ENCODE measurements at places on chromosomes 12 and 14.

- peak; percentile 44 for DNase-seq
These were observed 53.9 kb upstream of the DCD start for GRCh38 chr12:54701940-54702592.

DNA sequence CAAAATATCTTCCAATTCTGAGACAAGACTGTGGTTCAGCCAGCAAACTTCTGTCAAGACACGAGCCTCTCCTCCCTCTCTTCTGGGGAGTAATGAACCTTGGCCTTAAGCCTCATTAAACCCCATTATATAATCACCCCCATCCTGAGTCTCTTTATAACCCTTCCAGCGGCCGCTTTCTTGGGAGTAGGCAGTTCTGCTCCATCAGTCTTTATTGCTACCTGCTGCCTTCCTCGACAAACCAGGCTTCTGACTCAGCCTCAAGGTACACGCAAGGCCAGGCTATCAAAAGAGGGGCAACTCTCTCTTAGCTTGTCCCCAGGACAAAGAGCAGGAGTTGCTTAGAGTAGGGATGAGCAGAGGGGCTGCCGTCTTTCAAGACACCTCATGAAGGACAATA is 300.8 kb upstream of the NOS1 start:
- no peak for DNase-seq

DNA sequence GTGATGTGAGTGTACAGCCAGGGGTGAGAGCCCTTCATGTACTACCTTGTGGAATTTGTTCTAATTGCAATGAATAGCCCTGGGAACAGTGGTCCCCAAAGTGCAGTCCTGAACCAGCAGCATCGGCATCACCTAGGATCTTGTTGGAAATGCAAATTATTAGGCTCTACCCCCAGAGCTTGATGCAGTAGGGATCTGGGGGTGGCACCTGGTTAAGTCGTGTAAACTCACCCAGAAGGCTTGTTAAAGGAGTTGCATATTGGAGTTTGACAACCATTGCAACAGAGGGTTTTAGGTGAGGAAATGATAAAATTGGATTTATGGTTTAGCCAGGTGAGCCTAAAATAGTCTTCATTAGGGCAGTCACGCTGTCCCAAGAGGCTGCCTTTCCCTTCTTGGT is 73.2 kb downstream of the PLEKHG3 start:
- DNase-seq, result no peak

DNA sequence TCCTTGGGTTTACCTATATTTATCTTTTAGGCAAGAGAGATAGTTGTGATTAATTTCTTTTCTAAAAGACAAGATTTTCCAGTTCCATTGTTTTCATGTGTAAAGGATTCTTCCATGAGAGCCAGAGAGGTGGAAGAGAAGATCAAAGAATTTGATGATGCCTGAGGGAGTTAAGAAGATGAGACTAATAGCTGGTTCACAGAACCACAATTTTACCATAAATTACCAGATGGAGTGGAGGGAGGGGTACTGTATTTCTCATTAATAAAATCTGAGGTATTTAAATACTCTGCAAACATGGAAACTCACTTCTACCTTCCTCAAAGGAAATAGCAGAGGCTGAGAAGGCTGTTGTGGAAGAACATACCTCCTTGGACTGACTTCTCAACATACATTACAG is 34.6 kb downstream of the ALKBH1 start:
- DNase-seq, result no peak

DNA sequence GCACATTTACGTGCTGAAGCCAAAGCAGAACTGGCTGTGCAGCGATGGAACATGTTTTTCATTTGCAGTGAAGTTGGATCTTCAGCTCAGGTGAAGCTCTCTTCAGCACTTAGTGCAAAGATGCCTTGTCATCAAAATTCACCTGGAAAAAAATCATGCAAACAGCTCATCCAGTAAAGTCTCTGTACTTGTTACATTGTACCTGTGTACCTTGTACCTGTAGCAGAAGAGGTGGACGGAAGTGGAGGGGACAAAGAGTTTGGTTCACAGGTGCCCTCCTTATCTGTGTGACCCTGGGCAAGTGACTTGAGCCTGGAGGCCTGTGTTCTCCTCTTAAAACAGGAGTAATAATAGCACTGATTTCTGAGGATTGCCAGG is 54.0 kb downstream of the ADGRD1 start:
- no peak for DNase-seq

GRCh38 chr12:2555487-2556082 is 239.2 kb upstream of the FKBP4 start:
- no peak for DNase-seq

DNA sequence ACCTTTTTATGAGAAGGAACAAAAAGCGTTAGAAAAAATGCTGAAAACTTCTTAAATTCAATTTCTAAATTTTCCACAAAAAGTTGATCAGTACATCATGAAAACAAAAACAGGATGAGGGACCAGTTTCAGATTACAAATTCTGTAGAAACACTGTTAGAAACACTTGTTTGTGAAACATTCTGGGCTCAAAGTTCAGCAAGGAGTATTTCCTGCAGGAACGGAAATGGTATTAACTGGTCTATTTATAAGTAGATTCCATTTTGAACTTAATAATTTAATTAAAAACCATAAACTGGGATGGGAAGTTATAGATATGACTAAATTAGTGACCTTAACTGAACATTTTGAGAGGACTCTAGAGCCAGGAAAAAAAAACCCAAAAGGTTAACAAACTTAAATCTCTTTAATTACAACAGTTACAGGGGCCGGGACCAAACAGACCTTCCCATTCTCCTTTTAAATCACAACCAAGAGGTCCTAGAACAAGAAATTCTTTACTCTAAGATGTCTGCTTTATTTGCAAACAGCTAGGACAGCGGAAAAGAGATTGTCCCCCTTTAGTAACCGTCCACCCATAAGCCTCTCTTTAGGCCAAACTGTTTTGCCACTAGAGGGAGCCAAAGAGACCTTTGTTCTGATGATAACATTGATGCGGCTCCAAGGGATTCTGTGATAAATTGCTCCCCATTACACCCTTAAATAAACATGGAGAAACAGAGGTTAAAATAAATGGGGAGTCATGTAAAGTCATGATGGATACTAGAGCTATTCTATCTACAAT is 69.0 kb upstream of the RERGL start:
- DNase-seq, result peak; percentile 33

GRCh38 chr12:27064397-27065342 is 17.7 kb downstream of the C12orf71 start:
- no peak for DNase-seq

DNA sequence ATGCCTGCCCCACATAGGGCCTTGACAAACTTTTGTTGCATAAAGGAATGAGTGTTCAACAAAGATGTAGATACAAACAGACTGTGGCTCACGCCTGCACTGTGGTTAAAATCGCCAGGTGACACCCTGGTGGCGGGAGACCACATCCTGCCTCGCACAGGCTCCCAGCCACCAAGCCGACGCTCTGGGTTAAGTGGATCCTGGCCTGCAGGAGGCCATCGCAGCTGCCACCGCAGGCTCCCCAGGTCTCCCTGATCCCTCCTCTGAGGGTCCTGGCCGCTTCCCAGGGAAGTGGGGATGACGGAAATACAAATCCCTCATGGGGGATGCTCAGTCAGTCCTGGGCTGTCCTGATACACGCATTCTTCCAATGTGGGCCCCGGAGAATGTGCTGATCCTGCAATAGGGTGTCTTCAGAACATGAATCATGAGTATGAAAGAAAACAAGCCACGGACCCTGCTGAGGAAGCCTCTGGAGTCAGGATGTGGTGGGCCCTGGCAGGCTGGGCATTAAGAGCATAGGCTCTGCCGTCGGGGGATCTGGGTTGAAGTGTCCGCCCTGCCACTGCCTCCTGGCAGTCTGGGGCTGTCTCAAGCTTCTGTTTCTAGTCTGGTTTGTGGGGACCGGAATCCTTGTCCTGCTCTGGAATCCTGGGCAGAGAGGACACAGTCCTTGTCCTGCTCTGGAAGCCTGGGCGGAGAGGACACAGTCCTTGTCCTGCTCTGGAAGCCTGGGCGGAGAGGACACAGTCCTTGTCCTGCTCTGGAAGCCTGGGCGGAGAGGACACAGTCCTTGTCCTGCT is 53.5 kb upstream of the BEGAIN start:
- no peak for DNase-seq

DNA sequence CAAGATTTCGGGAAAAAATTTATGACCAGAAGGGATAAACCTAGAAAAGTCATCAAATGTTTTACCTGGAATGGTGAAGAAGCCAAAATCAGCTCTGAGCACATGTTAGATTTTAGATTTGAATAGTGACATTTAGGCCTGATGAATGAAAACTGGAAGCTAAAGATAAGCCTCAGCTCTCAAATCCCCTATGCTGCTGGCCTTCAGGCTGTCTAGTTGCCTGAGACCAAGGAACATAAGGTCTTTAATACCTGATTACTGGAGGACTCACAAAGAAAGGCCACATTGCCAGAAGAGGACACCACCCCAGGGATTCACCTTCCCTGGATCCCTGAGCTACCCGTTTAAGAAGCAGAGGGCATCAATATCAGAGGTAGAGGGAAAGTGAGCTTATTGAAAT is 56.6 kb downstream of the BCL2L14 start:
- no peak for DNase-seq

GRCh38 chr12:74483057-74483456 is 54.6 kb upstream of the ATXN7L3B start:
- no peak for DNase-seq

GRCh38 chr12:102426599-102427542 is 53.5 kb downstream of the IGF1 start:
- DNase-seq, result peak; percentile 59

DNA sequence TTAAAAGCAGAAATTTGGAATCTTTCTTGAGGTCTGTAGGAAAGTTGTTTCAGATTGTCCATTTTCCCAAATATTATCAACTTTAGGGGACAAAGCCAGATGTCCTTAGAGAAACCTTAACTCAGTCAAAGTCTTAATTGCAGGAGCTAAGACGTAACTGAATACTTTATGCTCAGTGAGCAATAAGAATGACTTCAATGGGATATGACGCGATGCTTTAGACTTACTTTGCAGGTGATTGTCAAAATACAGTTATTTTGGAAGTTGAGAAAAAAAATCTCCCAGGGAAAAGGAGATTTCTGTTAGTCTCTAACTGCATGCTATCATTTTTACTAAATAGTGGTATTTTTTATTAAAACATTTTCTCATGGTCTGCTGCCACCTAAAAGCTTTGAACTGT is 750.9 kb upstream of the STXBP6 start:
- no peak for DNase-seq

DNA sequence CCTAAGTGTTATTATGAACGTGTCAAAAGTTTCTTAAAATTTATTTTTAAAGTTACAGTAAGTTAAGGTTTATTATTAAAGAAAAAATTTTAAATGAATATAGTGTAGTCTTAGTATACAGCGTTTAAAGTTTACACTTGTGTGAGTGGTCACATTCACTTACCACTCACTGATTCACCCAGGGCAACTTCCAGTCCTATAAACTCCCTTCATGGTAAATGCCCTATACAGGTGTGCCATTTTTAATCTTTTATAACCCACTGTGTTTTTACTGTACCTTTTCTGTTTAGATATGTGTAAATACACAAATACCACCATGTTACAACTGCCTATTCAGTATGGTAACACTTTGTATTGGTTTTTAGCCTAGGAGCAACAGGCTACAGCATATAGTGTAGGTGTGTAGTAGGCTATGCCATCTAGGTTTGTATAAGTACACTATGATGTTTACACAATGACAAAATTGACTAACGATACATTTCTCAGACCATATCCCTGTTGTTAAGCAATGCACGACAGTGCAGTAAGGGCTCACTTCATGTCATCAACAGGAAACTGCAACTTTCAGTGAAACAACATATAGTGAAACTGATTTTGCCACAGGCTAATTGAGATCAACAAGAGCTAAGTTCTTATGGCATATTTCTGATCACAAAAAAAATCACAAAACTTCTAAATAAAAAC is 112.0 kb upstream of the TMCC3 start:
- DNase-seq, result no peak

- DNase-seq, result no peak
These were observed 179.3 kb downstream of the ADCK1 start for GRCh38 chr14:77979171-77979570.

DNA sequence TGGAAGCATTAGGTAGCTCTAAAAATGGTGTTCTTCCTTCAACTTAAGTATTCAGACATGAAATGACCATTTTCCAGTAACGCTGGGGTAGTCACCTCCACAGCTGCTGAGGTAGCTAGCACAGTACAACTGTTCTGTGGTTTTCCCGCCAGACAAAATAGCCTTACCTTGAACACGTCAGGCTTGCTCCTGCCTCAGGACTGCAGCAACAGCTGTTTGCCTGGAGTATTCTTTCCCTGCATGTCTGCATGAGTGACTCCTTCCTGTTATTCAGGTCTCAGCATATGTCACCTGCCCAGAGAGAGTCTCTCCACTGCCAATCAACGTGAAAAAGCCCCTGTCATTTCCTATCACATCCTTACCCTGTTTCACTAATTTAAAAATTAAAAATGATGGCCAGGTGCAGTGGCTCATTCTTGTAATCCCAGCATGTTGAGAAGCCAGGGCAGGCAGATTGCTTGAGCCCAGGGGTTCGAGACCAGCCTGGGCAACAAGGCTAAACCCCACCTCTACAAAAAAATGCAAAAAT is 37.9 kb downstream of the WDR89 start:
- no peak for DNase-seq

- DNase-seq, result no peak
These were observed 43.5 kb downstream of the PRMT8 start for GRCh38 chr12:3534511-3534910.

DNA sequence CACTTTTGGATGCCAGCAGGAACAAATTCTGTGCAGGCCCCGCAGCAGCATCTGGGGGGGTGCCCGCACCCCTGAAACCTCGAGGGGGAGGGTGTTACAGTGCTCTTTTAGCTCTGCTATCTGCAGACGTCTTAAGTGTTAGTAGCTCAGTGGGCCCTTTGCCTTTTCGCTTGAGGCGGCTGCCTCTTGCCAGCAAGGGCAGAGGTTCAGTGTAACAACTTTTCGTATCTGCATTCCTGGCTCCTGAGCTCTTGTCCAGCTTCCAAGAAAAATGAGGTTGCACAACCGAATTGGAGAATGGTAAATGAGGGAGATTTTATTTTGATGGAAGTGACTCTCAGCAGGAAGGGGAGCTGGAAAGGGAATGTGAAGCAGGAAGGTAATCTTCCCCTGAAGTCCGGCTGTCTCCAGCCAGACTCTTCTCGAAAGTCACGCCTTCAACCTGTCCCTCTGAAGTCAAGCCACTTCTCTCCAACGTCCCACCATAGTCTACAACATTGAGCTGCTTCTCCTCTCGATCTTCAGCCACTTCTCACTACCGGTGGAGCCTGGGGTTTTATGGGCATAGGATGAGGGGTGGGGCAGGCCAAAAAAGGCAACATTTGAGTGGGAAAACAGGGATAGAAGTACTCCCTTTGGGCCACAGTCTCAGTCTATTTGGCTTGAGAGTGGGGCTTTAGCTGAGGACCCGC is 17.8 kb downstream of the TAS2R50 start:
- peak; percentile 34 for DNase-seq

Measured in AG20443 (cell line).